ENCODE measurements at places on chromosomes 16 and 17.

DNA sequence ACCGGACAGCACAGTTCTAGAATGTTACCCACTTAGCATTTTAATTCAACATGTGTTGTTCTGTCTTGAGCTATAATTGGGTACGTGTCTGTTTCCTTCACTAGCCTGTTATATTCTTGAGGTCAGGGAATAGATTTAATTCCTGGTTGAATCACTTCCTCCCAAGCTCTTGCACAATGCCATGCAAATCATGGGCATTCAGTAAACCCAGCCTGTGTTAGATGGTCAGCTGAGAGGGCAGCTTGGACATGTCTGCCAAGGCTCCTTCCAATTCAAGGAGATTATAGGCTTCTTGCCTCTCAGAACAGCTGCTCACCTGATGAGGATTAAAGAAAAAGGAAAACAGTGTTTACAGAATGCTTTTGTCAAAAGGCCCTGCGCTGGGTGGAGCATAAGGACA is 12.6 kb downstream of the C1QTNF1 start:
- DNase-seq = peak; percentile 12

GRCh38 chr17:18017958-18018357 is 21.0 kb downstream of the ATPAF2 start:
- DNase-seq = no peak

GRCh38 chr16:17685447-17685846 is 214.7 kb upstream of the XYLT1 start:
- no peak for DNase-seq

DNA sequence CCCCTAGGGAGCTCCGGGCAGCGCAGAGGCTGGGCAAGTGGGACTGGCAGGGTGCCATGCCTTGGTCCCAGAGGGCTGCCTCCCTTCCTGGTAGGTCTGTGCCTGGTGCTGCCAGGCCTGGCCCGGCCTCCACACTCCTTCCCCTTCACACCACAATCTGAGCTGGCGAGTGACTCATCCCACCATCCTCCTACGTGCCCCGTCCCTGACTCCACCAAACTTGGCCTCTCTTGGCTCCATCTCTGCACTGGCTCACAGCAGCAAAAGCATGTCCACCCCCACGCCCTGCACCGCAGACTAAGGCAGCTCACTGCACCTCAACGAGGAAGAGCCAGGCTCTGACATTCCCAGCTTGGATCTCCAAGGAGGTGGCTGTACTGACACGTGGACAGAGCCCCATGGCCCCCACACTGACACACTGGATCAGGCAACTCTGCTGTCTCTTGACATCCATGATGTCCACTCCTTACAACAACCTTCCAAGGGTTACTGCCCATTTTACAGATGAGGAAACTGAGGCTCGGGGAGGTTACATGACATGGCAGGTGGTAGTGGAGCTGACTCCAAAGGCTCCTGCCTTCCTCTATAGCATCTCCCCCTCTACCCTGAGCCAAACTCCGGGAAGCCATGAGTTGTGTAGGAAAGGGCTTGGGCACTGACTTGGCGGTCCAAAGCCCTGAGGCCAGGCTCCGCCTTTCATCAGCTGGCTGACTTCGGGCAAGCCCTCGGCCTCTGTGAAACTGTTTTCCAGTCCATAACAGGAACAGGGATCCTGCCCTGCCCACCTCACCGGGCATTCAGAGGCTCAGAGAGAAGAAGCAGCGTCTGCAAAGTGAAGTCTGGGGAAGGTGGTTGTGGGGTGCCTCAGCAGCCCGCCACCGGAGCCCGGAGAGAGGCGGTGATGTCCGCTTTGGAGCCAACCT is 20.1 kb upstream of the KRT19 start:
- DNase-seq = no peak

- DNase-seq = no peak
Measured at GRCh38 chr17:5630434-5630833, 46.1 kb upstream of the NLRP1 start.

DNA sequence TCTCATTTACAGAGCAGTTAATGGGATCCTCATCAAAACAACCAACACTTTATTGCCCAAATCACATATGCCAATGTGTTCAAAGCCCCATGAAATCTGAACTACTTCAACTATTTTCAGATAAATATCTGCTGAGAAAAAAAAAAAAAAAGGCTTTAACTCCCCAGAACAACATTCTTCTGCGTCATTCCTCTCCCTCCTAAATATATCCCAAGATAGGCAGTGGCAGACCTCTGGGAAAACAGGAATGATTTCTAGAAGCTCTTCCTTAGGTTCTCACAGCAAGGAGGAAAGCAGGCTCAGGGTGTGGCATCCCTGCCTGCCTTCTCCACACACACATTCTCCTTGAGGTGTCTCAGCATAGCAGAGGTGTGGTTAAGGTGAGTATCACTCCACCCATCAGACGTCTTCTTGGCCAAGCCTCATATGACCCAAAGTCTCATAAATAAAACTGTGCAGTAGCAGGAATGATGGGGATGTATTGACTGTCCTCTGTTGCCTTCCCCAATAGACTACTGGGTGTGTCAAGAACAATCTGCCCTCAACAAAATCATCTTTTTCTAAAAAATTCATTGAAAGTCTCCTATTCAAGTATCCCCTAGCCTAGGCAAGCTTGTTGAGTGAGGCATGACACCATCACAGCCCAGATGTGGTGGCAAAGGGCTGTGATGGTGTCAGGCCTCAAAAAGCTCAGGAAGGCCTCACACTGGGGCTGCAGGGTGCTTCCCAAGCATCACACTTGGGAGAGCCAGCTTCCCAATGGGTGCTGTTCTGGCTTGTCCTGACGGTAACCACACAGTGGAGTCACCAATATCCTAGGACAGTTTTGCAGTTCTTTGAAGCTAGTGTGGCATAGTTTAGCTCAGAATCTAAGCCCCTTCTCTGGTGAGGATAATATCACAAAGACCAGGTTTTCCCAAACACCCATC is 135.4 kb upstream of the SOX9 start:
- DNase-seq = no peak

- DNase-seq = no peak
Measured at GRCh38 chr16:64251742-64252141, 870.1 kb downstream of the CDH11 start.

- no peak for DNase-seq
Measured at GRCh38 chr17:51559778-51560177, 299.4 kb downstream of the UTP18 start.

DNA sequence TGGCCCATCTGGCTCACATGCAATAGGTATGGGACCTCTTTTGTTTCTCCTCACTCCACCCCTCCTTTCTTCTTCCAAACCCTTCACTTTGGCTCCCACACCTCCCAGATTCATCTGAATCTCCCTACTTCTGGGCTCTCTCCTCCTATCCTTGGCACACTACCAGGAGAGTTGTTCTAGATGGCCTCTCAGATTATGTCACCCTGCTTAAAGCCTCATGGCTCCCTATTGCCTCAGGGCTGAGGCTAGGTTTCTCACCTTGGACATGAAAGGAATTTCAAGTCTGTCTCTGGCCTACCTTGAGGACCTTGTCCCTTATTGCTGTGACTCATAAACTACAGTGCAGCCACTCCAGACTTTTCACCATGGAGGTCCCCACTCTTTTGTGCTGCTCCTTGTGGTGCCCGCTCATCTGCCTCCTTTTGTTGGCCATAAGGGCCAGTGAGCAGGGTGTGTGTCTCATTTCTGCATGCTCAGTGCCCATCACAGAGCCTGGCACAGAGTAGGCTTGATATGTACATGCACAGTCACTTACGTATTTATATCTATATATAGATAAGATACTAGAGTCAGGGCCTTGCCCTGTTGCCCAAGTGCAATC is 1.0 kb upstream of the MFAP4 start:
- DNase-seq = no peak

DNA sequence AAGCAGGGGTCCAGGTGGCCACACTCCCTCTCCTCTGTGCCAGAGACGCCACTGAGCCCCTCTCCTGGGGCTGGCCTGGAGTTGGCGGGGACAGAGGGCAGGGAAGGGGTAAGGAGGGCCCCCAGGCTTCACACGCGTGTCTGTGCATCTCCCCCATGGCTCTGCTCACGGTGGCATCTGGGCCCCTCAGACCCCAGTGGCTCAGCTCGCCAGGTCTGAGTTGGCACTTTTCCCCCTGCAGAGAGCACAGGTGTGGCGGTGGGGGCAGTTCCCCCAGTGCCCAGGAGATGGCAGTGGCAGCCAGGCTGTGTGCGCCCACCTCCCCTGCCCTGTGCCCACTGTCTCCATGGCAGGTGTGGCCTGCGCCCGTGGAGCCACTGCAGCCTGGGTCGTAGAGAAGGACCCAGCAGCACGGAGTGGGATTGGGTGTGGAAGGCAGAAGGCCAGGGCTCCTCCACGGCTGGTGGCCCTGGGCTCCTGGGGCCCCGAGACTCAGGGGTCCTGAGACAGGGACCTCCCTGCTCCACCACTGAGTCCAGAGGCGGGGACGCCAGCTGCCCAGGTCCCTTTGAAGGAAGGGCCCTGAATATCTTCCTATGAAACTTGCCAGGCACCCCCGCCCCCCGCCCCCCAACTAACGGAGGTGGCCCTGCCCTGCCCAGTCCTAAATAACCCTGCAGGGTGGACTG is 4.3 kb upstream of the APRT start:
- DNase-seq = peak; percentile 57

DNA sequence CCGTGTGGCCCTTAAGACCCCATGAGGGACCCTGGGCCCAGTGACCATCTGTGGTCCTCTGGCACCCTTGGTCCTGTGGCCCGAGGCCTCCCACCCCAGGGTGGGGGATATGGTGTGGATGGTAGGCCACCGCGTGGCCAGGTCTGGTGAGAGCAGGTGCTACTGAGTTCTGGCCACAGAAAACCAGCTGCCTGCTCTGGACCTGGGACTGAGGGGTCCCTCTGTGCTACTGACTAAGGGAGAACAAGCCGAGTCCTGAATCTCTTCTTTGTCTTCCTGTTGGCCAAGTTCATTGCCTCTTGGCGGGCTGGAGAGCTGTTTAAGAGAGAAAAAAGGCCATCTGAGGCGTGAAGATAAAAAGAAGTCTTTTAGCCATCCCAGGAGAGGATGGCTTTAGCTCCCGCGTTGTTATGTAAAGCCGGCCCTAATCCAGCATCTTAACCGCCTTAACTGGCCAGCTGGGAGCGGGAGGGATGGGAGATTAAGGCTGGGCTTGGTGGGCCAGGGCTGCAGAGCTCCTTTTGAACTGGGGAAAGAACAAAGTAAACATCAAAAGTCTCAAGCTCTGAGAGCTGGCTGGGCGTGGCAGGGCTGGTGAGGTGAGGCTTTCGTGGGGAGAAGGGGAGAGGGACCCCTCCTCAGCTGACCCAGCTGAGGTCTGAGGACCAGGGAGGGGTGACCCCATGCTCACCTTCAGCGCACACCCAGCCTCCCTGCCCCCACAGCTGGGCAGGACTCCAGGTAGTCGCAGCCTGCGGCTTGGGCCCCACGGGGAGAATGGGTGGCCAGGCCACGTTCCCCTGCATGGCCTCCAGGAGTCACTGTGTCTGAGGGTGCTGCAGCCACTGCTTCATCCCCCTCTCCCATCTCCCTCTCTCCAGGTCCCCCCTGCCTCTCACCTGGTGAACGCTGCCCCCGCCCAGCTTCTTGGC is 62.4 kb downstream of the NKD1 start:
- DNase-seq = no peak
